Fibroblast of the aortic adventitia (primary cell): ENCODE measurements at places on chromosomes 5 and 9.
A peak's percentile ranks its signal among the peaks of the same experiment; 100 is the strongest.

DNA sequence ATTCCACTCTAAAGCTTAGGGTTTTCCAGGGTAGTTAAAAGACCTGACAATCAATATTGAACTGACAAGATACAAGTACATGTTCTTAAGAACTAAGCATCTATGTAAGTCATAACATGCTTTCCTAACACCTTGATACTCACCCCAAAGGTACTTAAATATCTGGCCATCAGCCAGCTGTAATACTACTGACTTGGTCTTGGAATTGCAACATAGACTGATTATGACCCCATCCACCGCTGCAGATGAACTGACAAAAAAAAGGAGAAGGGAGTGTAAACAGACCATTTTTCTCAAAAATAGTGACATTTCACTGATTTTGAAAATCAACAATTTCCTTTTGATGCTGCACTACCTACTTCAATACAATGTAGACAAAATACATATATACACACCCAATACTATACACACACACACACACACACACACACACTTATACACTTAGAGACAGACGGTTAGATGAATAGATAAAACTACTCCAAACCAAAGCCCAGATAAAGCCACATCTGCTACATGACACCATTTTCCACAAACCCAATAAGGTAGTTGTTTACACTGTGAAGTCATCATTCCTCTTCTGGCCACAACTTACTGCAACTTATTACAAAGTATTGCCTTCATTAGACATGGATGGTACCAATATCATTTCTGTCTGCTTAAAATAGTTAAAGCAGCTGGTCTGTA is 30.4 kb downstream of the ELP1 start:
- DNase-seq = no peak

DNA sequence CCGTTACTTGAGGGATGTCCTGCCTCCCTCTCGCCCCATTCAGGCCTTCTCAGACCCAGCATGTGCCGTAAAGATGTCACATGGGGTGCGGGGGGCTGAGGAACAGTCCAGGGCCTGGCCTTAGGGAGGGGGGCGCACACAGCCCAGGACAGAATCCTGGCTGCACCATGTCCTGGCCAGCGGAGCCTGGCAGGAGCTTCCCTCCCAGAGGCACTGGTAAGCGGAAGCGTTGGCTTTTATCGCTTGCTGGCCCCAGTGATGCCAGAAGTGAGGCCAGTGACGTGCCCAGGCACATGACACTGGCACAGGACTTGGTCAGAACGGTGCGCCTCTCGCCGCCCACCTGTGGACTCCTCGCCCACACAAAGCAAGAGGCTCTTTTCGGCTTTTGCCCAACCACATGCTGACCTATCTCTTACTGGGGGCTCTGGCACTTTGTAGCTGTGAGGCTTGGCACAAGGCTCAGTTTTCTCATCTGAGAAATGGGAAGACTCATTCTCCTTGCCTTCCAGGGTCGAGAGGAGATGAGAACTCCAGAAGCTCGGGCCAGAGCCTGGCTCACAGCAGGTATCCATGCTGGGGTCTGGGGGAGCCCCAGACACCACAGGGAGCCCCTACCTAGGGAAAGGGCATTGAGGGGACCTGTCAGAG is 59.0 kb downstream of the LMX1B start:
- DNase-seq = no peak

- no peak for DNase-seq
These were observed 221.8 kb downstream of the SLC12A2 start for GRCh38 chr5:128305341-128305740.

GRCh38 chr9:77793849-77794248 is 145.7 kb upstream of the GNA14 start:
- peak; percentile 56 for DNase-seq

DNA sequence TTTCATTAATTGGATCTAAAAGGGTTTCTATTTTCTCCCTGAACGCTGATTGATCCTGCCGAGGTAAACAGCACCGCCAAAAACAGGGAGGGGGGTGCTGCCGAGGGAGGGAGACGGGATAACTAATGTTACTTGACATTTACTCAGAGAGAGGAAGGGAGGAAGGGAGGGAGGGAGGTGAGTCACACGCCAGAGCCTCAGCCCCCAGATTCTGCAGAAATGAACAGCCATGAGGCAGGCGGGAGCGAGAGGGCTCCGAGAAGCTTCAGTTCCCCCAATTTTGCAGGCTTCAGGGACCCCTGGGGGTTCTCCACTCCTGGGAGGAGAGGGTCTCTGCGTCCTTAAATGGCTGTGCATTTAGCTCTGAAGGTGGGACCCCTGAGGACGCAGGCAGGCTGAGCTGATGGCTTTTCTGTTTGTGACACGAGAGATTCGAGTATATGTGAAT is 59.1 kb upstream of the IER5L start:
- peak; percentile 59 for DNase-seq

GRCh38 chr9:18479405-18479804 is 5.5 kb downstream of the ADAMTSL1 start:
- DNase-seq = no peak

DNA sequence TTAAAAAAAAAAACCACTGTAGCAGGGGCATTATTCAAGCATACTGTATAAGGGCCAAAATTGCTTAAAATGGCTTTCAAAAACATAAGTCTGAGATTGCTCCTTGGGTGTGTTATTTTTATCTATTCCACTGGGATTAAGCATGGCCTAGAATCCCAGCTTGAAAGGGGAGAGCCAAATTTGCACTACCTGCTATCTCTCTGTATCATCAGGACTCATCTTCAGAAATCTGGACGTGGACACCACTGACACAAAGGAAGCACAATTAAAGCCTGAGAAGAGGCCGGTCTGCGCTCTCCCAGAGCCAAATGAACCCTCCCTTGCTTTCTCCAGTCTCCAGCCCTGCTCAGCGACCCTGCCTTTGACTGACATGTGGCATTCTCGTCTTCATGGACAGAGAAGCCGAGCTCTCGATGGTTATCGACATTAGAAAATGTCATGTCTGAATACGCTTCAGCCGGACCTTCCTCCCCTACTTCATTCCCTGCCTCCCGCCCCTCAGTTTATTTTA is 151.3 kb downstream of the EBF1 start:
- DNase-seq = no peak

DNA sequence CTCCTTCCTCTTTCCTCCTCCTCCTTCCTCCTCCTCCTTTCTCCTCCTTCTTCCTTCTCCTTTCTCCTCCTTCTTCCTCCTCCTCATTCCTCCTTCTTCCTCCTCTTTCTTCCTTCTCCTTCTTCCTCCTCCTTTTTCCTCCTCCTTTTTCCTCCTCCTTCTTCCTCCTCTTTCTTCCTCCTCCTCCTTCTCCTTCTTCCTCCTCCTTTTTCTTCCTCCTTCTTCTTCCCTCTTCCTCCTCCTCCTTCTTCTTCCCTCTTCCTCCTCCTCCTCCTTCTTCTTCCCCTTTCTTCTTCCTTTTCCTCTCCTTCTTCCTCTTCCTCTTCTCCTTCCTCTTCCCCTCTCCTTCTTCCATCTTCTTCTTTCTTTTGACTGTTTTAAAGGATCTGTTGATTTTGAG is 538.8 kb downstream of the TMEM38B start:
- no peak for DNase-seq

DNA sequence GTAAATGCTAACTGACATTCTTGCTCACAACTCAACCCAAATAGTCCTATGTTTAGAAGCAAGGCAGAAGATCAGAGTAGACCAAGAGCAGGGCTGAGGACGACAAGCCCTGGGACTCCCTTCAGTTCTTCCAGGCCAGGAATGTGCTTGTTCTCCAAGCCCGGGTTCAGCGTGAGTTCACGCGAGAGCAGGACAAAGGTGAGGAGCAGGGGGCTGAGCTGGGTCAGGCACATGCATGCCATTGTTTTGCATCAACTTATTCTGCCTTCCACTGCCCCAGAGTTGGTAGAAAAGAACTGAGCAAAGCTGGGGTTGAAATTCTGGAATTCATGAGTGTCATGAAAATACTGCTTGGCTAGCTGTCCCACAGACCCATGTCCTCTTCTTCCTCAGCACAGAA is 206.5 kb downstream of the PAX5 start:
- DNase-seq = no peak

GRCh38 chr5:73812962-73813588 is 187.1 kb downstream of the ARHGEF28 start:
- no peak for DNase-seq

GRCh38 chr9:126524353-126525077 is 89.2 kb upstream of the LMX1B start:
- DNase-seq = no peak

- DNase-seq = peak; percentile 35
These were observed 119.9 kb downstream of the DOCK2 start for GRCh38 chr5:169757016-169757415.

GRCh38 chr9:18526685-18527084 is 52.7 kb downstream of the ADAMTSL1 start:
- no peak for DNase-seq

GRCh38 chr5:100165309-100165708 is 369.9 kb upstream of the FAM174A start:
- no peak for DNase-seq

GRCh38 chr9:125066839-125067619 is 76.3 kb downstream of the SCAI start:
- peak; percentile 64 for DNase-seq

DNA sequence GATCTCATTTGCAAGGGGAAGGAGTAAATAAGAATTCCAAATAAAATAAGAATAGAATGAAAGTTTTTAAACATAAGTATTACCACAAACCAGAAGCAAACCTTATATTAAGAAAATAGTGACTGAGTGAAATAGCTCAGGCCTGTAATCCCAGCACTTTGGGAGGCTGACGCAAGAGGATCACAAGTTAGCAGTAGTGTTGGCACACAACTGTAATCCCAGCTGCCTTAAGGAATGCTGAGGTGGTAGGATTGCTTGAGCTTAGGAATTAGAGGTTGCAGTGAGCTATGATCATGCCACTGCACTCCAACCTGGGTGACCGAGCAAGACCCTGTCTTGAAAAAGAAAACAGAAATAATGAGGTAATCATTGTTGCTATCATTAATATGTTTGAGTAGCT is 47.0 kb downstream of the APC start:
- DNase-seq = peak; percentile 71

DNA sequence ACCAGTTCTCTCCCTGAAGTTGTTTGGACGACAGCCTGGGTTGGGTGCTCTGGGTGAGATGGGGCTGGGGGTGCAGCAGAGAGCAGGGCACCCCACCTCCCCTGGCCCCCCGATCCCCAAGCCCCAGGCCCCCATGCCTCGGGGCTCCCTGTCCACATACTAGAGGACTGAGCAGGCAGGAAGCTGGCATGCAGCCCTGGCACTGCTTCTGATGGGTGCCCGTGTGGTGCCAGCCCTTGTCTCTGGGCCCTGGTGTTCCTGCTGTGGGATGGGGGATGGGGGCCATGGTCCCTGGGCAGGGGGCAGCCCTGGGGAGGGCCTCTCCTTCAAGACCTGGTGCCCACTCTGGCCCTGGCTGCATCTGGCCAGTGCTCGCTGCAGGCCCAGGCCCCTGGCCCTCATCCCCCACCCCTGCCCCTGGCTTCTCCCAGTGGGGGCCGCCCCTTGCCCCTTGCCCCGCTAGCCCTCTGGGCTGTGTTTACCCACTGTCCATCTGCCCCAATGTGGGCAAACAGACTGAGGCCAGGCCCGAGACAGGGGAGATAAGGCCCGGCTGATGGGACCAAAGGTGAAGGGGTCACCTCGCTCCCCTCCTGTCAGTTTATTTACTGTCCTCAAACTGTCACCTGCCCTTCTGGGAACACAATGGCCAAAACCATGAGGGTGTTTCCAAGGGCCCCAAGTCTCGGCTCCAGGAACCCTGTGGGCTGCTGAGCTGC is 67.3 kb upstream of the RXRA start:
- DNase-seq = no peak

GRCh38 chr9:114299286-114300152 is 23.4 kb upstream of the ORM1 start:
- DNase-seq = no peak

DNA sequence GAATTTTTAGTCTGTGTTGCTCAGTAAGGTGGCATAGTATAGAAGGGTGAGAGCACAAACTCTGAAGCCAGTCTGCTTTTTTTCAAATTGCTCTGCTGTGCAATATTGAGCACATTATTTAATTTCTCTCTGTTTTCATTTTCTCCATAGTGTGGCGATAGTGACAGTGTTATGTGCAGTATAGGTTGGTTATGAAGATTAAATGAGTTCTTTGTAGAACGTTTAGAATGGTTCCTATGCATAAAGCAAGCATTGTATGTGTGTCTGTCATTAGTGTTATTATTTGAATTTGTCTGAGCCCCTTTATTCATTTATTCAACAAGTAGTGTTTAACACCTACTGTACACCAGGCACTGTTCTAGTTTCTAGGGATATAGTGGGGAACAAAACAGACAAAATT is 9.2 kb downstream of the PRR16 start:
- no peak for DNase-seq

GRCh38 chr5:31682851-31683250 is 43.9 kb downstream of the PDZD2 start:
- DNase-seq = no peak

- DNase-seq = no peak
These were observed 219.9 kb downstream of the CDK5RAP2 start for GRCh38 chr9:120360046-120360445.

DNA sequence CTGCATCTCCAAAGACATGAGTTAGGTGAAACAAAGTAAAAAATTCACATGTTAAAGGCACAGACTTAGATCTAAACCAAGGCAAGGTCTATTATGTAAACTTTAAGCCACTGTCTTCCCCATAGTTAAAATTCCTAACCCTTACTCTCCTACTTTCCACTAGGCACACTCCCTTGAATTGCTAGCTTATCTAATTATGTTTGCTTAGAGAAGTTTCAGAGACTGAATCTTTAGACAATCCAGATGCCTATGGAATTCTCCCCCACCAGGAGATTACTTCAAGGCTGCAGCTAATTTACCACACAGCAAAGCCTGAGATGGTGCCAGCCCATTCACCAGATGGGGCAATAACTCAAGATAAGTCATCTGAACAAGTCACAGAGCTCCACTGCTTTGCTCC is 803.1 kb upstream of the COX7C start:
- no peak for DNase-seq

- peak; percentile 19 for DNase-seq
These were observed 428 bp downstream of the EFNA5 start for GRCh38 chr5:107670087-107670931.

DNA sequence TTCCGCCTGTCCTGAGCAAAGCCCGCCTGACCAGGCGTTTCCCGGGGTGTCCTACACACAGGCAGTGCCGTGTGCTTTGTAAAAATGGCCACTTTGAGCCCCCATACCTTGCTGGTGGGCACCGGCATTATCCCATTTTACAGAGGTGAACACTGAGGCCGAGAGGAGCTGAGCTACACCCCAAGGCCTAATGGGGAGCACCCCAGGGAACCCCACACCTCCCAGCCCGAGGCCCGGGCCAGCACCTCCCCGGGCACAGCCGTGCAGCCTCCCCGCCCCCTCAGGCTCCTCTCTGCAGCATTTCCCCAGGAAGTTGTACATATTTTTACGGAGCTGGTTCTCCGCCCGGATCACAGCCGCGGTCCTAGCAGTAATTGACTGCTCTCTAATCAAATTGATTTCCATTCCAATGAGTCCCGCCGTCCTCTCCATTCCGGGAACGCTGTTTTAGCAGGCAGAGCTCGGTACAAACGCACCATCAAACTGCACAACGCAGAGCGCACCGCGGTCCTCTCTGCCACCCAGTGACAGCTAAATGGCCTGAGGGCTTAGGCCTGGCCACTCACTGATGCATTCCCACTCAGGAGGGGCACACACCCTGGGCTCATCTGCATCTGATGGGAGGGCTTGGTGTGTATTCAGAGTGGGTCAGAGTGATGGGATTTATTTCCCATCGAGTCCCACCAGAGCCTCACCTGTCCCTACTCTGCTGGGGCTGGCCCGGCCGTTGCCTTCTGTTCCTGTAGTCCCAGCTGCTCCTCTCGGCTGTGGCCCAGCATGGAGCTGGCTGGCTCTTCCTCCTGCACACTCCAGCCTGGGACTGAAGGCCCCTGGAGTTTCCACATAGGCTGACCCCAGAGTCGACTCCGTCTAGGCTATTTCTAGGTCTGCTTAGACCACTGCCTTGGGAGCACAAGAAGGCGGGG is 36.2 kb upstream of the UBAC1 start:
- no peak for DNase-seq
